ENCODE measurements at places on chromosomes 1 and 21.

- peak; percentile 51 for DNase-seq
Measured at GRCh38 chr1:98921817-98922216, 82.8 kb downstream of the PLPPR5 start.

GRCh38 chr1:22217811-22218460 lies 75.0 kb upstream of the WNT4 start:
- no peak for DNase-seq

DNA sequence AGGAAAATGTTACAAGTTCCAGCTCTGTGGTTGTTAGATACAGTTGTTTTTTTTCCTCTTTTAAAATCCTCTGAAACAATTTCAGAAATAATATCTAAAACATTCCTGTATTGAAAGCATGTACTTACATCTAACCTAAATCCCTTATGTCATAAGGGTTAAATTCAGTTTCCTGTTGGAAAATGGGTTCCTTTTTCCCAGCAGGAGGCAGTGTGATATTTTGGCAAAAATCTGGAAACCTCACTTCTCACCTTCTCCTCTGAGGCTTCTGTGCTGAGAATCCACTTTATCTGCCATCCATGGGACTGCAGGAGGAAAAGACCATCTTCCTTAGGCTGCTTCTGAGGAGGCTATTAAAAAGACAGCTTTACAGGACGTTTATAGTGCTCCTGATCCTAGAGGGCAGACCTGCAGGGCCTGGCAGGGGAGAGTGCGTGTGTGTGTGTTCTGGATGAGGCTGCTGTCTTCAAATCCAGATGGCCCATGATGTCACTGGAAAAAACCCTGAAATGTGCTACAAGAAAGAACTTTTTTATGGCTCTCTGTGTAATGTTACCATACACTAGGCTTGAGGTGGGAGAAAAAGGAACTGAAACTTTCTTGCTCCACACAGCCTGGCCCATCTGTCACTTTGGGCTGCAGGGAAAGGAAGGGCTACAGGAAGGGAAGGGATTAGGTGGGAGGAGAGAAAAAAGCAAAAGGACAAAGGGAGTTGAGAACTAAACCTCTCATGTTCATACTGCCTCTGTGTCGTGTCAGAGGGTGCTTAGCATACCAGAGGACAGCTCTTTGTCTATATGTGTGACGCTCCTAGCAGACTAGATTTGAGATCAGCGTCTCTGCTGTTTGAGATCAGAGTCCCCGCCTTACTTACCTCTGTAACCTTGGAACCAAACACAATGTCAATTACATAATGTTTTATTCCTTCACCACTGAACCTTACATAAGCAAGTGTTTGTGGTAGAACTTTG lies 379.2 kb upstream of the SPAG17 start:
- DNase-seq, result no peak

GRCh38 chr1:213331631-213332175 lies 280.7 kb downstream of the RPS6KC1 start:
- no peak for DNase-seq

DNA sequence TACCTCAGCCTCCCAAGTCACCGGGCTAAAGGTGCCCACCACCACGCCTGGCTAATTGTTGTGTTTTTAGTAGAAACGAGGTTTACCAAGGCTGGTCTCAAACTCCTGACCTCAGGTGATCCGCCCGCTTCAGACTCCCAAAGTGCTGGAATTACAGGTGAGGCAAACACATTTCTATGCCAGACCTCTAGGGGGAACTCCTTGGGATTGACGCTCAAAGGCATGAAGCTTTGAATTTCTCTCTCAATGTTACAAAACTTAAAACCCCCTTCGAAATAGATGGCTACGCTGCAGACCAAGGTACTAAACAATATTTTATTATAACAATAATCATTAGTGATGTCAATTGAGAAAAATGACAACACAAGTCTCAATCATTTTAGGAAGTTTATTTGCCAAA lies 330.0 kb downstream of the SETD4 start:
- DNase-seq, result no peak

- DNase-seq, result peak; percentile 86
Measured at GRCh38 chr1:156476501-156477298, 23.9 kb downstream of the MEF2D start.

- DNase-seq, result no peak
Measured at GRCh38 chr1:186738926-186739325, 58.7 kb upstream of the PTGS2 start.

DNA sequence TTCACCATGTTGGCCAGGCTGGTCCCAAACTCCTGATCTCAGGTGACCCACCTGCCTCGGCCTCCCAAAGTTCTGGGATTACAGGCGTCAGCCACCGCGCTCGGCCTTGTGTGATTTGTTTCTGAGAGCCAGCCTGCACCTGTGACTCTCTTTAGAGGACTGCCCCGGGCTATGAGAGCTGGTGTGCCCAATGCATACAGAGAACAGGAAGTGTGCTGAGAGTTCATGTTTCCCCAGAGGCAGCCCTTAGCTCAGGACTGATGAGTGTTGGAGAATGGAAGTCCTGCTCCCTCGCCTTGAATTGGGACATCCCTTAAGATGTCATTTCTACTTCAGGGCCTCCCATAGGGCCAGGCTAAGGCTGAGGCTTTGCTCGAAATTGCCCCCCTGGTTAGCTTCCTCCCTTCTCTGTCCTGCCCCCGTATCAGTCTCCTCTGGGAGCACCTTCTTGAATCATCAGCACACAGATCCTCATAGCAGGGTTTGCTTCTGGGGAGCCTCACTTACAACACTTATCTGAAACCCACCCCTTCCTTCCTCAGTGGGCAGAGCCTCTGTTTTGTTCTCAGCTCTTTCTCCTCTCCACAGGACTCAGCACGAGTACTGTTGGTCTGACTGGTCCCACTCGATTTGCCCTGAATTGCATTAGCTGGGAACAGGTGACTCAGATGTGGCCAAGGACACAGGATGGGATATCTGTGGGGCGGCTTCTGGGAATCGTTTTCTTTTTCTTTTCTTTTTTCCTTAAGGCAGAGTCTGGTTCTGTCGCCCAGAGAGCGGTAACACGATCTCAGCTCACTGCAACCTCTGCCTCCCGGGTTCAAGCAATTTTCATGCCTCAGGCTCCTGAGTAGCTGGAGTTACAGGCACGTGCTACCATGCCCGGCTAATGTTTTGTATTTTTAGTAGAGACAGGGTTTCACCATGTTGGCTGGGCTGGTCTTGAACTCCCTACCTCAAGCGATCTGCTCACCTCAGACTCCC lies 80.1 kb downstream of the UBIAD1 start:
- no peak for DNase-seq
